ENCODE measurements at places on chromosomes 3 and 15. TPM values are rescaled to one million over a fixed set of nuclear protein-coding genes. Genes with fewer than 3 reads are reported as not detected.

- DNase-seq, result peak; percentile 74
- no peak overlapping the region for H3K27ac ChIP-seq
- H3K36me3 ChIP-seq, result no peaks in the 10 kb centered on the region
- no peaks in the 10 kb centered on the region for H3K4me1 ChIP-seq
Measured at GRCh38 chr15:57559875-57560274, 31.8 kb upstream of the MYZAP start.

GRCh38 chr3:127409421-127410136 lies 121.7 kb upstream of the PRR20G start:
- no peaks in the 10 kb centered on the region for H3K36me3 ChIP-seq
- no peak overlapping the region for H3K4me3 ChIP-seq
- no peaks in the 10 kb centered on the region for H3K4me1 ChIP-seq
- DNase-seq, result no peak

- H3K4me3 ChIP-seq, result no peak overlapping the region
- no peak for DNase-seq
- H3K4me1 ChIP-seq, result no peaks in the 10 kb centered on the region
Measured at GRCh38 chr3:123953735-123954134, 7.3 kb downstream of the CCDC14 start.

DNA sequence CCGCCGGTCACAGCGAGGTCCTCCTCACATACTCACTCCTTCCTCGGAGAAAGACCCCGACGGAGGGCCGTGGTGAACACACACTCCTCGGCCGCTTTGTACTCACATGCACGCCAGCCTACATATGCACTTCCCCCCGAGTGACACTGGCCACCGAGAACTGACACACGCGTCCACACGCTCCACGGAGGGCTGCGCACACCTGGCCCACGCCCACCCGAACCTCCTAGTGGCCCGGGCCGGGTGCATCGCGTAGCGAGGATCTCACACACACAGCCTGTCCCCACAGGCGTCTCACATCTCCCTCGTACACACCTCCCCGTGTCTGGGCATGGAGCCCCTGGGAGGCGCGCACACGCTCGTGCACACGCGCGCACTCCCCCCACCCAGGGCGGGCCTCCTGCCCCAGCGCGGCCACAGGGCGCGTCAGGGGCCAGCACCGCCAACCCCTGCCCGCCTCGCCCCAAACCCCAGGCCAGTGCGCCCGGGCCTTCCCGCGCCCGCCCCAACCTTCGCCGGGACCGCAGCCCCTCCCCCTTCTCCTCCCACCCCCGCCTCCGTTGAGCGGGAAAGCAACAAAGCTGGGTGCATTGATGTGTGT lies 411 bp upstream of the C3orf70 start:
- H3K4me1 ChIP-seq, result peaks cover 3% of the 10 kb centered on the region
- peak overlapping the region; percentile 79 for H3K4me3 ChIP-seq
- peaks cover 26% of the 10 kb centered on the region for H3K27me3 ChIP-seq
- no peaks in the 10 kb centered on the region for H3K36me3 ChIP-seq

DNA sequence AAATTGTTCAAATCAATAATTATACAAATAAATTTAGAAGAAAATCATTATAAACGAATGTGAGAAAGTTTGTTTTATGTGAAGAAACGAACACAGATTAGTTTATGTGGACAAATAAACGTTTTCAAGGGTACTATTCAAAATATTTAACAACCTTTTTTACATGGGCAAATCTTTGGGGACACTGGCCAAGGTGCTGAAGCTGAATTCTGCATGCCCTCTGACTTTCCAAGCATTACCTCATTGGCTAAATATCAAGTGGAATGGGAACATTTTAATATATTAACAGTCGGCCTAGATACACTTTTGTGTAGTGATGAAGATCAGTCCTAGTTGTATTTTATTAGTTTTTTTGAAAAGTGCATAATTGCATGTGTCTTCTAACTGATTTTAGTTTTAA lies 636.4 kb upstream of the DPPA4 start:
- no peak for DNase-seq
- no peaks in the 10 kb centered on the region for H3K27me3 ChIP-seq
- no peak overlapping the region for H3K4me3 ChIP-seq
- no peaks in the 10 kb centered on the region for H3K36me3 ChIP-seq

DNA sequence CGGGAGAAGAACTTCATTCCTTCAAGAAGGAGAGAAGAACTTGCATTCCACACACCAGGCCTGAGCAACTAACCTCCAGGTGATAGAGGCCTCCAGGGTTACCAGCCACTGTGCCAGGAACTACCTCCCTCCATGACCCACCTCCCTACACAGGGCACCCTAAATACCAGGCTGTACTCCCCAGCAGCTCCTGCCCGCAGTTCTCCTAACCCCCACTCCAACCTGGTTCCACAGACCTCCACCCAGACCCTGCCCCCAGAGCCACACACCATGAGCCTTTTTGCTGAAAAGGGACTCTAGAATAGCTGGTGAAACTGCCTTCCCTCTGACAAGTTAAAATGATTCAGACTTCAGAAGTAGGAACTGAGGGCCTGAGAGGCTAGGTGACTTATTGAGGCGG lies 8.2 kb downstream of the IGDCC3 start:
- H3K4me3 ChIP-seq, result no peak overlapping the region
- no peak overlapping the region for H3K27ac ChIP-seq
- H3K36me3 ChIP-seq, result no peaks in the 10 kb centered on the region
- DNase-seq, result no peak
- H3K27me3 ChIP-seq, result peaks cover 14% of the 10 kb centered on the region

DNA sequence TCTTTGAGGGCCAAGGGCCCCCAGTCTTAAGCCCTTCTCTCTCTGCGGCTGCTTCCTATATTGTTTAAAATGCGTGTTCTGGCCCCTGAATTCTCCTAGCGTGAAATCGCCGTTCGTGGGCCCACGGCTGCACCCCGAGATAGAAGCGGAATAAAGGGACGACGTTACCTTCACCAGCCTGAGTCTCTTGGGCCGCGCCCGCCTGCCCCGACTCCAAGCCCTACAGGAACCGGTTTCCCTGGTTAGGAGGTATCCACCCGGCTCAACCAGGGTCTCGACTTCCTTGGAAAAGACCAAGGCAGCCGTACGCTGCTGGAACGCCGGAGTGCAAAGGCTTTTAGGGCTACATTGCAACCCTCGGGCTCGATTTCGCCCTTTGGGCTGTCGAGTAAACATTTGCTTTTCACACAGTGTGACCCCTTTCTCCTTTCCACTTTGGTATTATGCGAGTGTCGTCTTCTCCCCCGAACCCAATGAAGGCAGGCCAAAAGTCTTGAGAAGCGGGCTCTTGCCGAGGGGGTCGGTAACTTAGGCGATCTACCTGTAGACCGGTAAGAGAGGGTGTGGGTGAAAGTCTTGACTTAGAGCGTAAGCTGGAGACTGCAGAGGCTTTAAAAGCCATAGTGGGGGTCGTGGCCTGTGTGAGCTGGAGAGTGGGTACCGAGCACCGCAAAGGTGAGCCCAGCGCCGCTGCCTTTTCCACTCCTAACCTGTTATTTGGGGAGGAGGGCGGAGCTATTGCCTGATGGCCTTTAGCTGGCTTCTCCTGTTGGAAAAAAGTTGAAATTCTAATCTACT lies 2.0 kb downstream of the TRIM71 start:
- peak overlapping the region; percentile 25 for H3K4me3 ChIP-seq
- no peaks in the 10 kb centered on the region for H3K36me3 ChIP-seq
- peaks cover 25% of the 10 kb centered on the region for H3K27me3 ChIP-seq
- H3K4me1 ChIP-seq, result peaks cover 6% of the 10 kb centered on the region
- no peak overlapping the region for H3K27ac ChIP-seq
- no peak for DNase-seq

DNA sequence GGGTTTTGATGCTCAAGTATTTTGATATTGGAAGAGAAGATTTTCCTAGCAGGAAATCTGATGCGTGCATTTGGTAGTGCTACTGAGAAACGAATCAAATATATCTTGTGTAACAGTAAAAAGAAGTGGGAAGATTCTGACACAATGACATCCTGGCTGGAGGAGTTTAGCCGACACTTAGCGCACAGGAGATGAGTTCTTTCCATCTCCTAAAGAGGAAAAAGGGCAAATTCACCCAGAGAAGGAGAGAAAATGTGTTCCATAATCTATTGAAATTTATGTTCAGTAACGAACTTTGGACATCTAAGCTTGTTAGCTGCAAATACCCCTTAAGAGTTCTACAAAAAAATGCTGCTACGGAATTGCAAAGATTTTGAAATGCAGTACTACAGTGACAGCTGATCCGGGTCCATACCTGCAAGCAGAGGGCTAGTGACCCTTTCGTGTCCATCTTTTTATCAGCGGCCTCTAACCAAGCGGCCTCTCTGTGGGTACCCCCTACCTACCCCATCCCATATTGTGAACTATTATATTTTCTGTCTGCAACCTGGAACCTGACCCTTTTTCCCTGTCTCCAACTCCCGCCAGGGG lies 971 bp downstream of the CPOX start:
- peak overlapping the region; percentile 22 for H3K27ac ChIP-seq
- peaks cover 33% of the 10 kb centered on the region for H3K4me1 ChIP-seq
- peak overlapping the region; percentile 94 for H3K4me3 ChIP-seq
- H3K27me3 ChIP-seq, result no peaks in the 10 kb centered on the region
- no peak for DNase-seq
- peaks cover 21% of the 10 kb centered on the region for H3K36me3 ChIP-seq

- peaks cover 4% of the 10 kb centered on the region for H3K36me3 ChIP-seq
- H3K4me1 ChIP-seq, result no peaks in the 10 kb centered on the region
- no peaks in the 10 kb centered on the region for H3K27me3 ChIP-seq
- H3K4me3 ChIP-seq, result no peak overlapping the region
- no peak overlapping the region for H3K27ac ChIP-seq
Measured at GRCh38 chr3:186760141-186760833, 23.1 kb upstream of the EIF4A2 start.

GRCh38 chr3:197300361-197300760 lies 1.9 kb upstream of the DLG1 start:
- peaks cover 30% of the 10 kb centered on the region for H3K4me1 ChIP-seq
- H3K27me3 ChIP-seq, result no peaks in the 10 kb centered on the region
- H3K36me3 ChIP-seq, result peaks cover 4% of the 10 kb centered on the region
- no peak for DNase-seq
- no peak overlapping the region for H3K4me3 ChIP-seq
- no peak overlapping the region for H3K27ac ChIP-seq

- no peak overlapping the region for H3K27ac ChIP-seq
- no peak for DNase-seq
- H3K27me3 ChIP-seq, result no peaks in the 10 kb centered on the region
Measured at GRCh38 chr15:34304613-34305012, 33.0 kb downstream of the SLC12A6 start.

GRCh38 chr3:39216176-39216790 lies 23.9 kb upstream of the XIRP1 start:
- no peak for DNase-seq
- H3K36me3 ChIP-seq, result no peaks in the 10 kb centered on the region
- H3K27me3 ChIP-seq, result no peaks in the 10 kb centered on the region

DNA sequence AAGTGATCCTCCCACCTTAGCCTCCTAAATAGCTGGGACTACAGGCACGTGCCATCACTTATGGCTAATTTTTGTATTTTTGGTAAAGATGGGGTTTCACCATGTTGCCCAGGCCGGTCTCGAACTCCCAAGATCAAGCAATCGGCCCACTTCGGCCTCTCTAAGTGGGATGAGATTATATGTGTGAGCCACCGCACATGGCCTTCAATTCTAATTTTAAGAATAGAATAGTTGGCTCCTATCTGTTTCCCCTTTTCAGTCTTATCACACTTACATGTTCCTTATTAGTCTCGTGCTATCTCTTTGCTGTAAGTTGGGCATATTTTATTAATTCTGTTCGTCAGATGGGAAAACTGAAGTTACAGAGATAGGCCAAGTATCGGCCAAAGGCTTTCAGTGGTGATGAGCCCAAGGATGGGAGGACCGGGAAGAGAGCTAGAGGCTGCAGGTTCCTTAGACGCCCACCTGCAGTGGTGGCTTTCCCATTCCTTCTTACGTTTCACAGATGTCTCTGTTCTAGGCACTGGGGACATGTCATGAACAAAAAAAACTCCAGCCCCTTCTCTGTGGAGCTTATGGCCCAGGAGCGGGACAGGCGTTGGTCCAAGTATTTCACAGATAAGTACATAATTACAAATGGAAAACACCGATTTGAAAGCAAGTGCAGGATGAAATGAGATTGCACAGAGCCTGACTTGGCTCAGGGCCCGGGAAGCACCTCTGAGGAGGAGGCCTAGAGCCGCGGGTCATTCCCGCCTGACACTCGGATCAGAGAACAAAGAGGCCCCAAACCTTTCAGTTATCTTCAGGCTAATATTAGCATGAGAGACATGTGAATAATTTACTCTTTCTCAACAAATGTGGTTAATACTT lies 91.1 kb upstream of the KLF13 start:
- no peak overlapping the region for H3K27ac ChIP-seq
- H3K27me3 ChIP-seq, result no peaks in the 10 kb centered on the region
- peaks cover 19% of the 10 kb centered on the region for H3K4me1 ChIP-seq
- H3K36me3 ChIP-seq, result no peaks in the 10 kb centered on the region

DNA sequence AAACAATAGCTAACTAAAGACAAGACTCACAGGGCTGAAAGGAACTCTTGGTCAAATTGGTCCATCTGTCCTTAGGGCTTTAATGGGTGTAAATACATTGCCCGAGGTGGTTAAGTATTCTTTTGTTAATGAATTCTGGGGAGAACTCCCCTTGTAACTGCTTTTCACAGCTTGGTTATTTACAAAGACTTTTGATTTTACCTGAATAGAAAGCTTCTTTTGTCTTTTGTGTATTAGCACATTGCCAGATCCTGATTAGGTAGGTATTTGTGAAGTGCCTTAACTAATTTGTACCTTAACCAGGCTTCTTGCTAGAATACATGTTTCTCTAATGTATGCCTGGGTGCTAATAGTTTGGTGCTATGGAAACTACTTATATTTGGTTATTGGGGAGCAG lies 14.0 kb downstream of the CHD2 start:
- peak overlapping the region; percentile 87 for H3K27ac ChIP-seq
- H3K36me3 ChIP-seq, result peaks cover 11% of the 10 kb centered on the region
- H3K27me3 ChIP-seq, result no peaks in the 10 kb centered on the region
- H3K4me3 ChIP-seq, result peak overlapping the region; percentile 79

The LRRC31 gene
- total RNA-seq, result not detected

The UBA7 gene
- 89.5 TPM for total RNA-seq

The MCF2L2 gene
- total RNA-seq, result 3.0 TPM

The LRRC57 gene
- total RNA-seq, result 25.4 TPM

The SNURF gene
- total RNA-seq, result 7.8 TPM

The IQCF6 gene
- not detected for total RNA-seq

The EOMES gene
- 117 TPM for total RNA-seq

The IL12A gene
- 1.5 TPM for total RNA-seq

The GOLGA8B gene
- total RNA-seq, result 115 TPM

The CDAN1 gene
- total RNA-seq, result 30.5 TPM

The PYGO1 gene
- not detected for total RNA-seq

The TMOD3 gene
- 63.5 TPM for total RNA-seq

The CACNA1D gene
- 0.26 TPM for total RNA-seq

Data from natural killer cell treated with Interleukin-12 subunit alpha and Interleukin-12 subunit beta and Interleukin-15 and Interleukin-18, amount 100 ng/mL, for 72 hours (primary cell).